ENCODE measurements at places on chromosomes 1 and 21.

- no peak for DNase-seq
Observed at GRCh38 chr1:56222914-56223540, 356.3 kb downstream of the PLPP3 start.

GRCh38 chr1:233180641-233181364 lies 114.7 kb downstream of the PCNX2 start:
- DNase-seq = no peak

DNA sequence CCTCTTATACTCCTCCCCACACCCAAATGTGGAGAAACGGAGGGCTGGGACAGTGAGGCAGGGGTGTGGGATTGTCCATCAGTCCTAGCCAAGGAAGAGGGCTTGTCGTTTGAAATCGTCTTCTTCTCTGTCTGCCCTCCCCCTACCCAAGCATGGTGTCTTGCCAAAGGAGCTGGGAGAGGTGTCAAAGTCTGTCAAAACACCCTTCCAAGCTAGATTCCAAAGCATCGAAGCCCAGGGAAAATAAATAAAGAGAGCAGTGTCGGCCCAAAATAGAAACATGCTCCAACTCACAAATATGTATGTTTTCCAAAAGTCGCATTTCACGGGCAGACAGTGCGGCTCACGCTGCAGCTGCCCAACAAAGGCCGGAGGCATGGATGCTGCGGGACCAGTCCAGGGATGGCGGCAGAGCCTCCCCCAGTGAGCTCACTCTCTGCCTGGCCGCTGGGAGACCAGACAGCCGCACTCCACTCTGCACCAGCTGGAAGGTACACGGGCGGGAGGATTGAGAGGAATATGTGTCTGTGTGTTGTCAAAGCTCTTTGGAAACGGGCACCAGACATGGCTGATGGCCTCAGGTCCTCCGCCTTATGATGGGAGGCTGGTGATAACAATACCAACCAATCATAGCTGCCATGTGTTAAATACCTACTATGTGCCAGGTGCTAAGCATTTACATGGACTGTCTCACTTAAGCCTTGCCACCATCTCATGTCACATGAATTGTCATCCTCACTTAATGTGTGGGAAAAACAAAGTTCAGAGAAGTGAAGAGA lies 3.9 kb downstream of the DISP3 start:
- no peak for DNase-seq

DNA sequence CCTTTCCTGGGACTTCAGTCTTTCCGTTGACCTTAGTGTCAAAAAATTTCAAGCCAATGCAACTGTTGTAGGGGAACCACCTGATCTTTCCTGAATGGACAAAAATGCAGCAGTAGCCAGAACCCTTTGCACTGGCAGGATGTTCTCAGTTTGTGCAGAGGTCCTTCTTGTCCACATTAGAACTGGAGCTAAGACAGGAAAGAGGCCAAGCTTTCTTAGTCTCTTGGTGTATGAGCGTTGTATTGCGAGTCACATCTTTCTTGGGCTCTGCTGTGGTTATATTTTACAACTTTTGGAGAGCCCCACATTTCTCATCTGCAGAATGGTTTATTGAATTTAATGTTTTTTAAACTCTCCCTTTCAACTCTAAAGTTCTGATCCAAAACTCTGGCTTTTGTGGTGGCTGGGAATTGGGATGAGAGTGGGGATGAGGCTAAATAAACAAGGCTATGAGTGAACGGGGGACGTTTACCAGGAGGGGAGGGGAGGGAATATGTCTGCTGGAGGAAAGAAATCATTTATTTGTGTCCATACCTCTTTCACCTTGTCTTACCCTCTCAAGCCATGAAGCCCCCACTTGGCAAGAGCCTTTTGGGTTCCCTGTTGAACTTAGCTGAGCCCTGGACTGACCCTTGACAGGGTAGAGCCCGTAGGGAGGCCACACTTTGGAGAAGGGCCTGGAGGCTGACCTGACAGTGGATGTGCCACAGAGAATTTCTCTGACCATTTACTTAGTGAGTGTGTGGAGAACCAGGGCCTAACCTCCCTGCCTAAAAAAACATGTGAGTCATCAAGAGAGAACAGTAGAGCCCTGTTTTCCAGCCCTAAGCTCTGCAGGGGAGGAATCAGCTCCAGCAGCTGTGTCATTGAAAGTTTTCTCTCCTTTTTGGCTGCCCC lies 586 bp downstream of the CHI3L2 start:
- DNase-seq = no peak

DNA sequence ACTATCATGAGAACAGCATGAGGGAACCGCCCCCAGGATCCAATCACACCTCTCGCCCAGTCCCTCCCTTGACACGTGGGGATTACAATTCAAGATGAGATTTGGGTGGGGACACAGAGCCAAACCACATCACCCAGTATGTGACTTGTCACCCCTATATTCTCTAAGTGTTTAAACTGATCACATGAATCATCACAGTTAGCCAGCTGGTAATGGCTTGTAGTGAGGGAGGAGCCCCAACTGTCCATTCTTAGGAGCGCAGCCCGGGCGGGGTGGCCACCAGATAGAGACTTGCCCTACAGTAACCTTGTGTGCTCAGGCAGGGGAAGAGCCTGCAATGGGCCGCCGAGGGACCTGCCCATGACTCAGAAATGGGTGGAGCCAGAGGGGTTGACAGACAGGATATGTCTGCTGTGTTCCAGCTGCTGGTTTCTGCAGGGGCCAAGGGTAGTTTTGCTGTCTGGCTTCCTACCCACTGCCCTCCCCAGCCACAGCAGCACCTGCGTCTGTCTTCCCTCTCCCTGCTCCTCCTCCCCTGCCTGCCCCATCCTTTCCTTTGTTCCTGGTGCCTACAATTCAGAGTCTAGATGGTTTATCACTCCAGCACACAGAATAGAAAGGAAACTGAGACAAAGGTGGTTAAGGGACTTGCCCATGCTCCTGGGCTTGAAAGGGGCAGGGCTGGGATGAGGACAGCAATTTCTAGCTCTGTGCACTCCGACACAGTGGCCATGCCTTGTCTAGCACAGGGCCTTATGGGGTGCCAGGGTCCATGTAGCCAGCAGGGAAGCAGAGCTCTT lies 9.2 kb downstream of the ABCG1 start:
- peak; percentile 91 for DNase-seq

DNA sequence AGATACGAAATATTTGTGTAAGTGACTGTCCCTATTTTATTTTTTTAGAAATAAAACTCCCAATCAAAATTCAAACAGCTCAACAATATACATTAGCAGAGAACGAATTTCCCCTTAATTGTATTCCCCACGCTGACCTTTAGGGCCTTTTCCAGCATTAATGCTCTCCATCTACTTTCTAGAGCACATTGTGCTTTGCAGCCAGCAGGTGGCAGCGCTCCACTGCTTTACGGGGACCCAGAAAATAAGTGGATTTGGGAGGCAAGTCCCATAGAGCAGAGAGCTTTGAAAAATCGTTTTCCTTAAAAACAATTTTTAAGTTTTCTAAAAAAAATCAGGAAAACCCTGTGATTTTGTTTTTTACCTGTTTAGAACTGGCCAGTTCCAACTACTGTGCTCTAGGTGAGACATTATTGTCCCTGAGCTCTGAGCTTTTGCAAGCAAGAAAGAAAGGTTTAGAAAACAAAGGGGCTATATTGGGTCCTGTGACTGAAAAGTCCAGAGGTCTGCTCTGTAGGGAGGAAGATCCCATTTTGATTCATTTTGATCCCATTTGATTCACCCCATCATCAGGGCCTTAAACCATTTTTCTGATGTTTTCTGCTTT lies 144.4 kb upstream of the ZNF644 start:
- peak; percentile 35 for DNase-seq

DNA sequence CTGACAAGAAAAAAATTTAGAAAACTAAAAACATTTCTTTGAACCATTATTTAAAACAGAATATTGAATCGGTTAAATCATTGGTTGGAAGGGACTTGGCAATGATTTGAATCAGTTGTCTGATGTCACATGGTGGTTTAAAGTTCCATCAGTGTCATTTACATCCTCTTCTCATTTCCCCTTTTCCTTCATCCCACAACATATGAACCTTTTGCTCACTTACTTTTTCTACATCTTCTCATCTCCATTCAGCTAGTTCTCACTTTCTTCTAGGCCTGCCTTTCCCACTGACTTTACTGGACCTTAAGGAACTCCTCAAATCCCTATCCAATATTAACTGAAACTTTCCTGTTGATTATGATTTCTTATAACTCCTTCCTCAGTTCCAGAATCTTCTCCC lies 58.5 kb downstream of the PHACTR4 start:
- no peak for DNase-seq

DNA sequence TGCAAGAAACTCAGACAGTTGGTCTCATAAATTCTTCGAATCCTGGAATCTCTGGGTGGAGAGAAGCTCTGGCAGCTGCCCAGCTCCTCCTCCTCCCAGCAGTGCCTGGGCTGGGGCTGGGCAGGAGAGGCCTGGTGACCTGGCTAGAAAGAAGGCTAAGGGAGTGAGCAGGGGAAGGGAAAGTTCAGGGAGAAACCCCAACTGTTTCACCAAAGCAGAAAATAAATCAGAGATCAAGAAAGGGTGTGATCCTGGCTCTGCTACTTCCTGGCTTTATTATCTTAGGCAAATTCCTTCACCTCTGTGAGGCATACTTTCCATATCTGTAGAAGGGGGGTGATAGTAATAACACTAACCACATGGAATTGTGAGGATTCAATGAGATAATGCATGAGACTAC lies 8.8 kb upstream of the COL16A1 start:
- DNase-seq = no peak

- no peak for DNase-seq
Observed at GRCh38 chr1:36582066-36582755, 99.5 kb upstream of the CSF3R start.

GRCh38 chr1:147117109-147117508 lies 55.2 kb downstream of the PRKAB2 start:
- no peak for DNase-seq

- DNase-seq = no peak
Observed at GRCh38 chr1:68141071-68142021, 90.9 kb upstream of the DIRAS3 start.
